GOT3 (cell line): ENCODE measurements at places on chromosomes 11 and 22.

DNA sequence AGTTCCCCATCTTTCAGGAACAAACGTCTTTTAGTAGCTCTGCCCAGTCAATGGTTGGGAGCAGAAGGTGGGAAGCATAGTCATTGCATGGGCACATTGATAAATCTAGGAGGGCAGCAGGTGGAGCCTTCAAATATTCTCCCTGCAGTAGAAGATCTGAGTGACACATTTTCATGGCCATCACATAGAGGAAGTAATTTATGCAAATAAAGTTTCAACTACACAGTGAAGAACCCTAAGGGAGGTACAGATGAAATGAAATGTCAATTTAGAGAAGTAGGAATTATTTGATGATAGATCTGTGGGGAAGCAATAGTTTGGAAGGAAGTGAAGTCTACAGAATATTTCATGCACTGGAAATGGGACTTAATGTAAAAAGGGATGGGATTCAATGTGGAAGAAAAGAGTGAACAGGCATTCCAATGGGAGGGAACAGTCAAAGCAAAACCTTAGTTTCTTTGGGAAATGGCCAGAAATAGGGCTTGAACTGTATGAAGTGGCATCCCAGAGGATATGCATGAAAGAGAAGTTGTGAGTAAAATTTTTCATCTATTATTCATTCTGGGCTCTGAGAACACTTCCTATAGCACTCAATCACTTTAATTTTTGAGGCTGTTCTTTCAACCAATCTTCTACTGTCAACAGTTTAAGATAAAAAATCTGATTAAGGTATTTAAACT lies 256.2 kb upstream of the LUZP2 start:
- no peak for DNase-seq

- no peak for DNase-seq
These were observed 28.3 kb upstream of the SOX10 start for GRCh38 chr22:38012604-38013072.

DNA sequence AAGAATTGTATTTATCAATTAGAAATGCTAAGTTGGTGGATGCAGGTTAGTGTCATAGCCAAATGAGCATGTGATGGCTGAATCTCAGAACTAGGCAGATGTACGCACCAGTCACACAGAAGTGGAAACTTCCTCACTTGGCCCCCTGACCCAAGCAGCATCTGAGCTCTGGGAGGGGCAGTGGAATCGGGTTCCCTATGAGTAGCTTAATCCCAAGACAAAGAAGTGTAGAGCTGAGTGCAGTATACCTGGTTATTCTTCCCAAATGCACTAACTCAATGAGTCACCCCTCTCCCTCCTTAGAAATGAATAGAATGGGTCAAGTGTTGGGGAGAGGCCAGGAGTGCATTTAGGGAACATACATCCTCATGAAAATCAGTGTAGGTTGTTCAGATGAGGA lies 224.6 kb downstream of the FAT3 start:
- no peak for DNase-seq

DNA sequence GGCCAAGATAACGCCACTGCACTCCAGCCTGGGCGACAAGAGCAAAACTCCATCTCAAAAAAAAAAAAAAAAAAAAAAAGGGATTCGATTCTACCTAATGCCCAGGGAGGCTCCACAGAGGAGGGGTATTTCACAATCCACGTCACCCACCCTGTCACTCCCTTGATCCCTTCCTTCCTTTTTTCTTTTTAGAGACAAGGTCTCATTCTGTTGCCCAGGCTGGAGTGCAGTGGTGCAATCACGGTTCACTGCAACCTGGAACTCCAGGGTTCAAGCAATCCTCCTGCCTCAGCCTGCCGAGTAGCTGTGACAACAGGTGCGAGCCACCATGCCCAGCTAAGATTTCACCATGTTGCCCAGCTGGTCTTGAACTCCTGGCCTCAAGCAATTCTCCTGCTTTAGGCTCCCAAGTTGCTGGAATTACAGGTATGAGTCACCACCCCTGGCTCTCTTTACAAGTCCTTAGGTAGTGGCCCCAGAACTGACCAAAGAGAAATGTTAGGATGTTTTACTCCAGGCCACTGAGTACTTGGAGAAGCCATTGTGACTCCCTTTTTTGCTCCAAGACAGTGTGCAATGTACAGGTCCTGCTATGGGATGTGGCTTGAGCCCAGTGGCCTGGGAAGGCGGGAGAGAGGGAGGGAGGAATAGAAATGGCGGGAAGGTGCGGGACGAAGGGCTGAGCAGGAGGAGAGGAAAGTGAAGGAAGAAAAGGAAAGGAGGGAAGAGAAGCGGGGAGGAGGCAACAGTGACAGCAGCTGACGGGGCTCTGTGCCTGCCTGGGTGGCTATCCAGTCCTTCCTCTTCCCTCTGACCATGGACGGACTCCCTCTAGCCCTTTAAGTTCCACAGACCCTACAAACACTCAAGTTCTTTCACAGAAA lies 11.8 kb upstream of the FXYD2 start:
- no peak for DNase-seq

DNA sequence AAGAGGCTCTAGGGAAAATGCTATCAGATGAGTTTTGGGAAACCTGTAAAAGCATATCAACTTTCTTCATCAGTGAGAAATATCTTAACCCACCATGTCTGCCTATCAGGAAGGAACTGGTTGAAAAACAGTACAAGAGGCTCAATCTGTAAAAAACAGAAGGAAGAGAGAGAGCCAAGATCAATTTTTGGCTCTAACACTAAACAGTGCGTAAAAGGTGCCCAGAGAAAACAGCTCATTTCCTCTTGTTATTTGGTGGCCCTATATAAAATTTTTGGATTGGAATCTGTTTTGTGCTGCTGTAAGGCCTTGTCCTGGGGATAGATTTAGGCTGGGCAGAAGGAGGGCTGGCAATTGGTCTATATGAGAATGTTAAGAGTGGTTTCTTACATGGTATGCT lies 12.1 kb downstream of the MS4A2 start:
- DNase-seq = no peak

GRCh38 chr11:71418643-71419042 lies 29.6 kb downstream of the DHCR7 start:
- no peak for DNase-seq

GRCh38 chr11:134556186-134556585 lies 144.1 kb upstream of the B3GAT1 start:
- no peak for DNase-seq

DNA sequence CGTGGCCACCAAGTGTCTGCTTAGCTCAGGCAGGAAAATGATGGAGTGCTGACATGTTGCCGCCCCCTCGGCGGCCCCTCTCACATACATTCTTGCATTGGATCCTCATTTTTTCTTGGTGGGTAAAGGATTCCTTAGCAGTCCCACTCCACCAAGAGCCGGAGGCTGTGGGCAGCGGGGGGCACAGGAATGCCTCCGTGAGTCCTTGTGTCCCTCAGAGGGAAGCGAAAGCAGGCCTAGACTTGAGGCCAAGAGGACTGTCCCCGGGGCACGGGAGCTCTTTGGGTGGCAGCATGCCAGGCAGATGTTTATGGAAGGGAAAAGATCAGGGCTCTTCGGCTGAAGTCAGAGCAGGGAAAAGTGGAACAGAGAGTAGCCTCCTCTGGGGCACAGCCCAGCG lies 21.6 kb downstream of the LRFN4 start:
- no peak for DNase-seq

- DNase-seq = no peak
These were observed 603 bp downstream of the CDHR5 start for GRCh38 chr11:623999-624704.

GRCh38 chr22:22125579-22126468 lies 118.8 kb upstream of the VPREB1 start:
- no peak for DNase-seq

GRCh38 chr11:117793583-117793982 lies 3.4 kb downstream of the DSCAML1 start:
- DNase-seq = no peak

- DNase-seq = no peak
These were observed 16.2 kb upstream of the LDLRAD3 start for GRCh38 chr11:35927682-35928081.

DNA sequence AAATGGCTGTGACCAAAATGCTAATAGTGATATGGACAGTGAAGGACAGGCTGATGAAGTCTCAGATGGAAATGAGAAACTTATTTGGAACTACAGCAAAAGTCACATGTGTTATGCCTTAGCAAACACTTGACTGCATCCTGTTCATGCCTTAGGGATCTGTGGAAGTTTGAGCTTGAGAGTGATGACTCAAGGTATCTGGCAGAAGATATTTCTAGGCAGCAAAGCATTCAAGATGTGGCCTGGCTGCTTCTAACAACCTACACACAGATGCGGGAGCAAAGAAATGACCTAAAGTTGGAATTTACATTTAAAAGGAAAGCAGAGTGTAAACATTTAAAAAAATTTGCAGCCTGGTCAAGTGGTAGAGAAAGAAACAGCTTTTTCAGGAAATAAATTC lies 28.1 kb upstream of the CD81 start:
- DNase-seq = no peak

- no peak for DNase-seq
These were observed 128.7 kb upstream of the TOP3B start for GRCh38 chr22:22111267-22111751.

DNA sequence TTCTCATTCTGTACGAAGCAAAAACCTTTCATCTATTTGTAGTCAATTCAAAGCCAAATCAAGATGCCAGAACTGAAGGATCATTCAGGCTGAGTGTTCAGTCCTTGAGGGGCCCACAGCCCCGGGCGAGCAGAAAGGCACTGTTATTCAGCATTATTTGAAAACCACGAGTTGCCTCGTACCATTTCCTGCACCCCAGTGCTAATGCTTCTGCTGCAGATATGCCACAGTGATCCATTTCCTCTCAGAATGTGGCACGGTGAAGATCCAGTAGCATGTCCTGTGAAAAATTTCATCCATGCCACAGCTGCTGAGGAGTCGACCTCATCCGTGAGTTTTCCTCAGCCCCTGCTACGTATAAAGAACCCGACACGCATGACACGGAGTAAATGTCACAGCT lies 85.4 kb downstream of the OSBP2 start:
- DNase-seq = no peak

DNA sequence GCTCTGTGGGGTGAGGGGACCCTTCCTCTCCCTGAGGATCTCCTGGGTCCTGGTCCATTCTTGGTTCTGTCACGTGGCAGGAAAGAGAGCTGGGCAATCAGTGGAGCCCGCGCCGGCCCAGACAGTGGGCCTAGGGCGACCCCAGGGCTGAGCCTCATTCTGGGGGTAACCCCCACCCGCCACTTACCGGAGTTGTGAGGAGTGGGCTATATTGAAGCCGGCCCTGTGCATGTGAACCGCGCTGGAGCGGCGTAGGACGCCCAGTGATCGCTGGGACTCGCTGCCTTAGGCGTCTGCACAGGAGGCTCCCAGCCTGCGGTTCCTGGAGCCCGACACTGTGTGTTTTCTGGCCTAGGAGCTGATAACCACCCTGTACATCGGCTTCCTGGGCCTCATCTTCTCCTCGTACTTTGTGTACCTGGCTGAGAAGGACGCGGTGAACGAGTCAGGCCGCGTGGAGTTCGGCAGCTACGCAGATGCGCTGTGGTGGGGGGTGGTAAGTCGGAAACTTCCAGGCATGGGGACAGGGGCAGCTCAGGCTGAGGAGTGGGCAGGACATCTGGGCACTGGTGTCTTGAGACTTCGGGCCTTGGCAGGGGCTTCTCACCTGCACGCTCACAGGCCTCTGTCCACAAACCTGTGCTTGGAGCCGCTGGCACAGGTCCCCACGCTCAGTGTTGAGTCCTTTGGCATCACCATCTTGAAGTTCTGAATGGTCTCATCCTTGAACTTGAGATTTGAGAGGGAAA lies 127.1 kb downstream of the KCNQ1OT1 start:
- DNase-seq = no peak

DNA sequence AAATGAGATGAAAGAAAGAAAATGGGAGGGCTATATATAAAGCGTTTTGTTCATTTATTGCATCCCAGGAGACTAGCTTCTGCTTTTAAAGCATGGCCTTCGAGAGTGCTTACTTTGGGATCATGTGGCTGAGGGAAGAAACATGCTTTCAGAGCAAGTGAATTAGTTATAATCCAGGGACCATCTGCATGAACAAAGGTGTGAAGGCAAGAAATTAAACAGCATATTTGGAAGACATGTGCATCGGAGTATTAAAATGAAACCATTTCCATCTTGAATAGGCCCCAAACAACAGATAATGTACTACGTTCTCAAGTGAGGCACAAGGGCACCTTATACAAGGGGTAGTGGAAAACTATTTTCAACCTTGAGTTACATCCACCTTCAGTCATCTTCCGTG lies 51.4 kb downstream of the ZBTB44 start:
- DNase-seq = no peak

- no peak for DNase-seq
These were observed 93.7 kb downstream of the ZBTB16 start for GRCh38 chr11:114153224-114153623.

GRCh38 chr11:12122083-12122482 lies 11.7 kb downstream of the MICAL2 start:
- DNase-seq = no peak

- DNase-seq = no peak
These were observed 6.0 kb upstream of the UCP3 start for GRCh38 chr11:74014880-74015279.

DNA sequence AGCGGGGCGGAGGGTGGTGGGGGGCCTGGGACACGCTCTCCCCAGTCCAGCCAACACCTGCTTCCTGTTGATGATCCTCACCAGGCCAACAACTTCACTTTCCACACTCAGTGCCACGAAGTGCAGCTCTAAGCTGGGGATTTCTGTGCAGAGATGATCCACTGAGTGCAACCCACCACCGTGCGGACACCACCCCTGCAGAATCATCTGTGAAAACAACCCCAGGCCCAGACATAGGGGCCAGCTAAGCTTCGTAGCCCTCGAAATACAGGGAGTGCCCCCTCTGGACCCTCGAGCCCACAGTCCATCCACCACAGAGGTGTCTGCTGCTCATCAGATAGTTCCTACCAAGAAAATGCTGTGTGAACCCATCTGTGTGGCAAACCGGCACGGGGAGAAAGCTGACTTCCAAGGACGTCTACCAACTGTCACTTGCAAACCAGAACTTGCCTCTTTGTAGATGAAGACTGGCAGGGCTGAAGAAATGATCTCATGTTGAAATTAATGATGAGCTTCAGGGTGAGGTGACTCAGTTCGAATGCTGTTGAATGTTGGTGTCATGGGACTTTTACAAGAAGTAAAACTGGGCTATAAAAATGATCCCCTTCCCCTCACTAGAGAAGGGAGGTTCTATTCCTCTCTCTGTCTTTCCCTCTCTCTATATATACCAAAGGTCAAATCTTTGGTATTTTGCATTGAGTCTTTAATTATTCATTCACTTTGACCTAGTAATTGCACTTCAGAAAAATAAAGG lies 73.4 kb downstream of the MYEOV start:
- DNase-seq = no peak

GRCh38 chr11:58567889-58568512 lies 7.7 kb downstream of the LPXN start:
- no peak for DNase-seq

GRCh38 chr11:134343646-134344045 lies 11.9 kb downstream of the GLB1L2 start:
- no peak for DNase-seq
